ENCODE measurements at places on chromosomes 7 and 10.

- DNase-seq, result no peak
Measured at GRCh38 chr10:36494371-36494770, 631.0 kb upstream of the ANKRD30A start.

- no peak for DNase-seq
Measured at GRCh38 chr7:147829016-147829415, 761.5 kb upstream of the C7orf33 start.

- no peak for DNase-seq
Measured at GRCh38 chr10:72659694-72660093, 32.2 kb upstream of the MCU start.

GRCh38 chr10:92849234-92849525 lies 860 bp downstream of the EXOC6 start:
- DNase-seq, result peak; percentile 40

DNA sequence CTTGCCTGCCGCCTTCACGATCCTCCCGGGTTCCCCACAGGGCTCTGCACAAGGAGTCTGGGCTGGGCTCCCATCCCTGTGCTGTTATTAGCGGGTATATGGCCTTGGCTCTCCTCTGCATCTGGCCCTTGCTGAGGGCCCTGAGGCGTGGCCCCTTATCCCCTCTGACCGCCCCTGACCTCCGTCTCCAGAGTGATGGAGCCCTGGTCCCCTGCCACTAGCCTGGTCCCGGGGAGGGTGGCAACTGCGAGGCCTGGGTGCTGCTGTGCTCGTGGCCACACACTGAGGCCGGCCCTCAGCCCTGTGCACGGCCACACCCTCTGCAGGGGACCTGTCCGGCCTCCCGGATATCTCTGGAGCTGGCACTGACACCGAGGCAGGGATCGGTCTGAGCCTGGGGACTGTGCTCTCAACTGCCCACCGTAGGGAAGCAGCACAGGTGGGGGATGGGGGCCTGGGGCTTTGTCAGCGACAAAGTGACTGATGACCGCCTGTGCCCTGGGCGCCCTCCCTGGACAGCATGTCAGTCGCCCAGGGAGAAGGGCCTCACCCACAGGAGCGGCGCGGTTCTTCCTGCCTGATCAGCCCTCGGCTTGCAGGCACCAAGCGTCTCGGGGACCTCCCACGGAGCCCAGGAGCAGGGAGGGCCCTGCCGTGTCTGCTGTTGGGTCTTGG lies 72.4 kb downstream of the NKX6-2 start:
- no peak for DNase-seq

DNA sequence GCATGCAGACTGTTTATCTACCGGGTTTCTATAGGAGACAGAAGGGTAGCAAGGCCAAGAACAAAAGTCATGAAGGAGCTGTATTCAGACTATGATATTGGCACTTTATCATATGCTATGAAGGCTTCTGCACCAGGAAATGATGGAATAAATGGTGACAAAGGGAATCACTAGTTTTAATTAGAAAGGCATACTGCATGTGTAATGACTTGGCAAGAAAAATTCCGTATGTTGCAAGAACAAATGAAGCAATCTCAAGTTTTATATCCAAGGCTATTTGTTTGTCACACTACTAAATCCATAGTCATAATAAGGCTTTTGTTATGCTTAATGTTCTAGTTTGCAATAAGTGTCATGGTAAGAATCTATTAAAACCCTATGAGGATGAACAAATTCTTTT lies 230.9 kb downstream of the ZEB1 start:
- no peak for DNase-seq

DNA sequence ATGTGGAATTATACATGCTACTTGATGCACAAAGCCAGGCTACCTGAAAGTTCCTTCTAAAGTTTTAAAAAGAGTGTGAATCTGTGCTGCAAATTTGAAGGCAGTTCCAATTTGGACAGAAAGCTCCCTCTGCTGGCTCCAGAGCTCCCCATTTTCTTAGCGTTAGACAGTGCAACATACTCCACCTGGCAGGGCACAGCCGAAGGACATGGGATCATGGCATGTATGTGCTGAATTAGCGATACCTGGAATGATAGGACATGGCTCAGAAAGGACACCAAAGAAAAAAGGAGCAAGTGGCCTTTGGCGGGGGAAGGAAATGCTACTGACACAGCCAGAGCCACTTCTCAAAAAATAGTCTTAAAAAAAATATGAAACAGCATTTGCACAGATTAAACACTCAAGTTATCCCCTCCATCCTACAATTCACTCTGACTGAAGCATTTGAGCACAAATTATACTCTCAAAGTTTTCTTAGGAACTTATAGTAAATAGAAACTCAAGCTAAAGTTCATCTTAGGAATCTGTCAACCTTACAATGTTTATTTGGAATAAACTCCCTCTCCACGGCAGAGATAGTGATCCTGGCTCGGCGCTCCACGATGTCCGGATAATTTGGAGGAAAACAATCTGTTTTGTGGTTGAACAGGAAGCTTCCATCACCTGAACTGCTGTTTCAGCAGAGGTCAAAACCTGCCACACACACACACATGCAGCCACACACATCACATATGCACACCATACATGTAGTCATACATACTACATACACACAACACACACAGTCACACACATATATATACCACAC lies 80.0 kb downstream of the C7orf25 start:
- DNase-seq, result peak; percentile 37

GRCh38 chr7:86837235-86837634 lies 193.5 kb downstream of the GRM3 start:
- DNase-seq, result no peak

DNA sequence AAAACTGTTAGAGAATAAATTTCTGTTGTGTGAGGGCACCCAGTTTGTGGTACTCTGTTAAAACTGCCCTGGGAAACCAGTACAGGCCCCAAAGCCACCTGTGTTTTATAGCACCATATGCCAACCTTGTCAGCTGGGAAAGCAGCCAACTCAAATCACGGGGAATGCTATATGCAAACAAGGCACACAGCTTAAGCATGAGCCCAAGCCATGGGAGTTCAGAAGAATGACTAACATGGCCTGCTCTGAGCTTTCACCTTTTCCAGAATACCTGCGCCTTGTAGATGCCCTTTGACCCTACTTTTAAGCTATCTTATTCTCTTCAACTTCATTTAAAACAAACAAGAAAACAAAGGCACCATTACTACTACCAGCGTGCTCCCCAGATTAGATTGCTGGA lies 5.5 kb upstream of the SLC25A13 start:
- peak; percentile 69 for DNase-seq

GRCh38 chr7:22586101-22586785 lies 86.3 kb upstream of the STEAP1B start:
- DNase-seq, result no peak

- DNase-seq, result no peak
Measured at GRCh38 chr7:45161842-45162241, 4.3 kb downstream of the RAMP3 start.

DNA sequence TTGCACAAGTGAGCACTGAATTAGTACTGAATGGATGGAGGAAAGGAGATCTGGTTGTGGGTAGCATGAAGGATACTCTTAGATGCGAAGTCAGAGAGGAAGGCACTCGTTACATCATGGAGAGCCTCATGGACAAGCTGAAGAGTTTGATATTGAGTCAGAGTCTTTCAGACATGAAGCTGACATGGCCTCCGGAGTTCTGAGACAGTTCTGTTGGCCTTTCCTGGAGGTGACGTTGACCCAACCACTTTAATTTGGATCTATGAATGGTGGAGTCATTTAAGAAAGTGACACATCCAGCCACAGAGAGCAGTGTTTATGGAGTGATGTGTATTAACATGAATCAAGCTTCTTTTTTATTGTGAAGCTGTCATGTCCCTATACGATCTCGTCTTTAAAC lies 286.3 kb upstream of the CDC14C start:
- no peak for DNase-seq

DNA sequence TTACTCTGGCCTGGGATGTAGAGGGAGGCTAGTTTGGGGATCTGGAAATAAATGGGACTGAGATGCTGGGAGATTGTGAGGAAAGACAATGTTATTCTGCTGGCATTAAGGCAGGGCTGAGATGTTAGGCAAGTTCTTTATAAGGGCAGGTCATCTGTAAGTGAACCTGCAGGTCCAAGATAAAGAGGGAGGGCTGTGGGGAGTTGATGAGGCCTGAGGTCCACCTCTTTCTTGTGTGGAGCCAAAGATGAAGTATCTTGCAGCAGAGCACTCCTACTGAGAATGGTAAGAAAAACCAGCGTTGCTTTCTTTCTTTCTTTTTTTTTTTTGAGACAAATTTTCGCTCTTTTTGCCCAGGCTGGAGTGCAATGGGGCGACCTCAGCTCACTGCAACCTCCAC lies 19.1 kb downstream of the CYCS start:
- DNase-seq, result no peak

DNA sequence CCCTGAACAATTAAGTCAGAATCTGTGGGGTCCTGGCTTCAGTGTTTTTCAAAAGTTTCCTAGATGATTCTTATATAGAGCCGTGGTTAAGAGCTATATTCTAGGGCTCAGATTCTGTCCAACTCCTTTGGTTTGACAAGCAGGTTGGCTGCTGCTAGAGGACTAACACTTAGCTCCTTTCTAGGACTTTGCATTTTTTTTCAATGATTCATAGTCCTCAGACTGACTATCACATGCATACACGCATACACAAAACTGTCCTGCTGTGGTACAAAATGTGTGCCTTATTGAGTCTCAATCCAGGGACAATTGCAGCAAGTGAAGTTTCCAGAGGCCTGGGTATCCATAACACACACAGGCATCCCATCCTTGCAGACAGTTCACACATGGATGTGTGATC lies 392.0 kb downstream of the NRG3 start:
- no peak for DNase-seq

DNA sequence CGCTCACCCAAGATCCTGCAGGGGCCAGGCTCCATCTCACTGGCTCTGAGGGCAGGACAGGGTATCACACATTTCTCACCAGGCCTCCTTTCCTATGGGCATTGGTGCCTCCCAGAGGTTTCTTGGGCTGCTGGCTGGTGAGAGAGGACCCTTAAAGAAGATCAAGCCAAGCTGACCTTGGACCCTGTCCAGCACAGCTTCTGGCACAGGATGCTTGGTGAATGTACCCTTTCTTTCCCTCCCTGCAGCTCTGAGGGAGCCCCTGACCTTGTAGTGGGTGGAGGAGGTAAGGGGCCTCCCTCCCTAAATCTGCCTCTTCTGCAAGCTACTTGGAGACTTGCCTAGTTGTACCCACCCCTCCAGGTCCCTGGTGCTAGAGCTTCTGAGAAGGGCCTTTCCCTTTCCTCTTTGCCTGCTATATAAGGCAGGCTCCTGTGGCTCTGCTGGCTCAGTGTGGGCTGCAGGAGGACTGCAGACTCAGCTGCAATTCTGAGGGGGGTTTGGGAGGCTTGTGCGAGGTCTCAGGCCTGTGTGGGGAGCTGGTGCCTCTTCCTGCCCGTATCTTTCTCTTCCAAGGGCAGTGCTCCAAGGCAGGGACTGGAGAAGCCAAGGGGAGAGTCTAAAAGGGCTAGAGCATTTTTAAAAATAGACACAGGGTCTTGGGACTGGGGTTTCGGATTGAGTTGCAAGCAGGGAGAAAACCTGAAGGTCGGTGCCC lies 11.7 kb upstream of the TRIM8 start:
- DNase-seq, result no peak

DNA sequence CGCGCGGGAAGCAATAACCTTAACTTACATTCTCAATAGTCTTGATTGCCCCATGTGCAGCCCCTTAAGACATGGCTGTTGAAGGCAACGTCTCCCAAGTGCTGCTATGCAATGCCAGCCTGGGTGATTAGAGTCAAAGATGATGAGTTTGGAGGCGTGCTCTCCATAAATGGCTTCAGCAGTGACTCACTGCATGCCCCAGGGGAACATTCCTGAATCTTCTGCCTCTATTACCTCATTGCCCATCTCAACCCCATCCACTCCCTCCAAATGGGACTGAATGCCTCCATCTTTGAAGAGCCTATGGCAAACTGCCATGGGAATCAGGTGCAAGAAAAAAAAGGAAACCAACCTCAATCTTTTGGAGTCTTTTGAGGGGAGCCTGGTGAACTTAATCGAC lies 282.8 kb downstream of the SNX10 start:
- DNase-seq, result no peak

DNA sequence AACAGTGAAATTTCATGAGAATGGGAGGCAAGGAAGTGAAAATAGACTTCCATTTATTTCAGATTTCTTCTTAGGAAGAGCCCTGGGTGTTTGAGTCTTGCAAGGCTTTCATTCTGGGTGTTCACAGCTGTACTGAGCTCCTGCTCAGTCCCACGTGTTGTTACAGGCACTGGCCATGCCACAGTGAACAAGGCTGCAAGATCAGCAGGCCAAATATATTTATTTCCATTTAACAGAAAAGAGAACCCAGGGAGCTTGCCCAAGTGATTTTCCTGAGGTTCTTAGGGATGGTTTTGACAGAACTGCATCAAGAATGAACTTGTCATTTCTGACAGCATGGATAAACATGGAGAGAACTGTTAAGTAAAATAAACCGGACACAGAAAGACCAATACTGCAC lies 54.5 kb upstream of the CD36 start:
- no peak for DNase-seq

- DNase-seq, result no peak
Measured at GRCh38 chr7:91894781-91895480, 14.4 kb upstream of the MTERF1 start.

- no peak for DNase-seq
Measured at GRCh38 chr7:109939207-109939606, 1151.7 kb upstream of the LRRN3 start.

- DNase-seq, result no peak
Measured at GRCh38 chr7:117129521-117129955, 176.2 kb downstream of the ST7 start.

DNA sequence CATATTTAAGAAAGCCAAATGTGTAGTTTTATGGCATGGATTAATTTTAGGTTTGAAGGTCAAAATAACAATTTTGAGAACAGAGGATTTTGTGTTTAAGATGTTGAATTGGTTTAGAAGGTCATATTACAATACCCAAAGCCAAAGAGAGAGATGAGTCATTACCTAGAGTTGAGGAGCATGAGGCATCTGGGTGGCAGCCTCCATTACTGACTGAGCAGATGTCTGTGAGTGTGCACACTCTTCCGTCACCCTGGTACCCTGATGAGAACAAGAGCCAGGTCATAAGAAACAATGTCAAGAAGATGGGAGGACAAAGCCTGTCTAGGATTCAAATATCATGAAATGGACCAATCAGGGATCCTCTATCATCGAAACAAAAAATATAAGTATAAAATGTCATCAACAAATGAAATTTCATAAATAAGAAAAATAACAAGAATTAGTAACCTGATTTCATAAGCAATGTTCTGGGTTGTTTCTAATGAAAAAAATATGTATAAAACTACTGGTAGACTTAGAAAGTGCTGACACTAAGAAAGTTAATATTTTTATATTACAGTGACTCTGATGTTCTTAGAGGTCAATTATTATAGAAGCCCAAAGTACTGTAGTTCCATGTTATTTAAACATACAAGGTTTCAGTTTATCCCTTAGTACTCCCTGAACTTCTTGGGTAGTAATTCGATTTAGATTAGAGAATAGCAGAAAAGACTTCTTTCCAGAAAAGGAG lies 20.0 kb downstream of the CUBN start:
- DNase-seq, result no peak

All from SHP77 (cell line).